ENCODE measurements at places on chromosomes 6 and 20.
A peak's percentile ranks its signal among the peaks of the same experiment; 100 is the strongest.

DNA sequence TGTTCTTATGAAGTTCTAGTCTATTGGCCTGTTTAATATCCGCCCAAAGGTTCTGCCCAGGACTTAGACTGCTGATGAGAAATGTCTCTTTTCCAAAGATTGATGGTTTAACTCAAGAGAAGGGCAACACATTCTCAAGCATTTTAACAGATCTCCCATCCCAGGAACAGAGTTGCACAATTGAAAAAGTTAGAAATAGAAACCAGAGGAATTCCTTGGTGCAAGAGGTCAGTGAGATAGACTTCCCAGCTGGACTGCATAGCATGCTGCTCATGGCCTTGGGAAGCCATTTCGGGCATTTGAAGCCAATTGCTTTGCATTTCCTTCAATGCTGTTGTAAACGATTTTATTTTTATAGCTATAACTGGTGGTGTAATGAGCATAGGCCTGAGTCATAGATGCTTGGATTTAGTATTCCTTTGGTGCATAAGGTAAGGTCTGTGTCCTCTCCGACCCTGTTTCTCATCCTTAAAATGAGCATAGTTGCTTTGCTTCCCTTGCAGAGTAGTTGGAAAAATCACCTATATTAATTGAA is 292.2 kb upstream of the JAG1 start:
- no peak for DNase-seq

GRCh38 chr6:160926281-160927276 is 65.0 kb upstream of the MAP3K4 start:
- DNase-seq = no peak

GRCh38 chr20:15065794-15066193 is 728.4 kb upstream of the FLRT3 start:
- no peak for DNase-seq

- DNase-seq = no peak
Observed at GRCh38 chr6:54193560-54193959, 82.3 kb downstream of the MLIP start.

DNA sequence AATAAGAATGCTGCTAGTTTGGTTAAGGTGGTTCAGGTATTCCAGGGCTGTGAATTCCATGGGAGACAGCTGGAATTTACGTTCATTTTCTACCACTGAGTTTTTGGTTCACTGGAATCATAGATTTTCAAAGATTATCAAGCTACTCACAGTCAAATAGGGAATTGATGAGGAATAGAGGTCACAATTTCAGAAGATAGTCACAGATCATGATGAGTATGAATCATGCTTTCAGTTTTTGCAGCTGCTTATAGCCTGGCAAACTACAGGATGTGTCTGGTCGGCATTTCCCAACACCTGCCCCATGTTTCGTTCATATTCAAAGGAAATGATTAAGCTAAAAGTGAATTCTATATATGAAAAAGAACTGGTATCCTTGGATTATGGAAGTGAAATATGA is 58.7 kb downstream of the BCKDHB start:
- DNase-seq = no peak

- DNase-seq = no peak
Observed at GRCh38 chr6:31465718-31466117, 32.2 kb upstream of the MICB start.

GRCh38 chr6:130152908-130153510 is 69.7 kb downstream of the SAMD3 start:
- no peak for DNase-seq

GRCh38 chr6:4840169-4840568 is 64.0 kb downstream of the CDYL start:
- DNase-seq = no peak

GRCh38 chr6:26053992-26054780 is 33.0 kb upstream of the HFE start:
- DNase-seq = peak; percentile 16

GRCh38 chr6:119856136-119856535 is 506.6 kb upstream of the MAN1A1 start:
- DNase-seq = no peak

GRCh38 chr6:170254315-170255213 is 36.3 kb downstream of the DLL1 start:
- DNase-seq = no peak

GRCh38 chr6:134347885-134348805 is 30.2 kb upstream of the SGK1 start:
- no peak for DNase-seq

DNA sequence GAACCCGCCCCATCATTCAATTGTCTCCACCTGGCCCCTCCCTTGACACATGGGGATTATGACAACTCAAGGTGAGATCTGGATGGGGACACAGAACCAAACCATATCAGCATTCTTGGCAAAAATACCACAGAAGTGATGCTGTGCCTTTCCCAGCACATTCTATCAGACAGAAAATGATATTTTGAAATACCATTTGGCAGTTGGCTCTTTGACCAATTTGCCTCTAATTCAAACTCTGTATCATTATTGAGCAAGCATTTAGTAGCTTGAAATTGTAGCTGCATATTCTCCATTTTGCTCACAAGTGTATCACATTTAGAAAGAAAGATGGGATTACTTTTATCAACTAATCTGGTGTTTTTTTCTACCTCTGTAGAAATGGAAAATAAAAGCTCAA is 64.0 kb downstream of the PLCB1 start:
- DNase-seq = no peak

DNA sequence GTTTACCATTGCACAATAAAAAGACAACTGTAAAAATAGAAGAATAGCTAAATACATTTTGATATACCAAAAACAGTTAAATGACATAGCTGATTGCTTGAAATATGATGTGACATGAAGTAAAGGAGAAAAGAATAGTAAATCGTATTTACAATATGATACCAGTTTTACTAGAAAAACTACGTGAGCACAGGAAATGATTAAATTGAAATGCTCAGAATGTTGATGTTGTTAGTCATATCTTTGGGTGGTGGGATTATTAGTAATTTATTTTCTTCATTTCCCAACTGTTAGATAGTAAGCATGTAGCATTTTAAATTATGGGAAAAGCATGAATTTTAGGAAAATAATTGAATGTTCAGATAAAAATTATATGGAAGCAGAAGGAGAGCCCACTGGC is 268.3 kb upstream of the TAB2 start:
- no peak for DNase-seq

- no peak for DNase-seq
Observed at GRCh38 chr6:150478656-150479545, 110.1 kb downstream of the IYD start.

GRCh38 chr6:97864826-97865225 is 581.8 kb upstream of the MMS22L start:
- no peak for DNase-seq

DNA sequence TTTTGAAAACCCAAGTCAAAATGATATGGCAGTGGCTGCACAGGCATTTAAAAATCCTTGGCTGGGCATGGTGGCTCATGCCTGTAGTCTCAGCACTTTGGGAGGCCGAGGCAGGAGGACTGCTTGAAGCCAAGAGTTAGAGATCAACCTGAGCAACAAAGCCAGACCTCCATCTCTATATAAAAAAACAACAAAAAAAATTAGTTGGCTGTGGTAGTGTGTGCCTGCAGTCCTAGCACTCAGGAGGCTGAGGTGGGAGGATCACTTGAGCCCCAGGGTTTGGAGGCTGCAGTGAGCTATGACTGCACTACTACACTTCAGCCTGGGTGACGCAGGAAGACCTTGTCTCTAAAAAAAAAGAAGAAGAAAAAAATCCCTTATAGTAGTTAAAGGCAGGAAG is 142.9 kb downstream of the MYB start:
- DNase-seq = no peak

DNA sequence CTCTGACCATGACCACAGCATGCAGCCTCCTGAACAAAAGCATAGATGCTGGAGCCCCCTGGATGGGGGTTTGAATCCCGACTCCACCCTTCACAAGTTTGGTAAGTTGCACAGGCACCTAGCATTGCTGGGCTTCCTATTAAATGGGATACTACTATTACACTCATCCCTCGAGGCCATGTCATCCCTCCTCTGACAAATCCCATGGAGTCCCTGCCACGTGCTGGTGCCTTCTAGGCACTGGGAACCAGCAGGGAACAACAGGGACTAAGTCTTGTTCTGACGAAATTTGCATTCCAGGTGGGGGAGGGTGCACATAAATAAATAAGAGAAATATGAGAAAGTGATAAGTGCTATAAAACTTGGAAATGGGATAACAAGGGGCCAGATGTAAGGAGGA is 15.3 kb upstream of the SIRPA start:
- no peak for DNase-seq

GRCh38 chr20:1418350-1418749 is 25.5 kb upstream of the FKBP1A start:
- DNase-seq = no peak

- DNase-seq = no peak
Observed at GRCh38 chr6:41074692-41075436, 2.1 kb downstream of the NFYA start.

DNA sequence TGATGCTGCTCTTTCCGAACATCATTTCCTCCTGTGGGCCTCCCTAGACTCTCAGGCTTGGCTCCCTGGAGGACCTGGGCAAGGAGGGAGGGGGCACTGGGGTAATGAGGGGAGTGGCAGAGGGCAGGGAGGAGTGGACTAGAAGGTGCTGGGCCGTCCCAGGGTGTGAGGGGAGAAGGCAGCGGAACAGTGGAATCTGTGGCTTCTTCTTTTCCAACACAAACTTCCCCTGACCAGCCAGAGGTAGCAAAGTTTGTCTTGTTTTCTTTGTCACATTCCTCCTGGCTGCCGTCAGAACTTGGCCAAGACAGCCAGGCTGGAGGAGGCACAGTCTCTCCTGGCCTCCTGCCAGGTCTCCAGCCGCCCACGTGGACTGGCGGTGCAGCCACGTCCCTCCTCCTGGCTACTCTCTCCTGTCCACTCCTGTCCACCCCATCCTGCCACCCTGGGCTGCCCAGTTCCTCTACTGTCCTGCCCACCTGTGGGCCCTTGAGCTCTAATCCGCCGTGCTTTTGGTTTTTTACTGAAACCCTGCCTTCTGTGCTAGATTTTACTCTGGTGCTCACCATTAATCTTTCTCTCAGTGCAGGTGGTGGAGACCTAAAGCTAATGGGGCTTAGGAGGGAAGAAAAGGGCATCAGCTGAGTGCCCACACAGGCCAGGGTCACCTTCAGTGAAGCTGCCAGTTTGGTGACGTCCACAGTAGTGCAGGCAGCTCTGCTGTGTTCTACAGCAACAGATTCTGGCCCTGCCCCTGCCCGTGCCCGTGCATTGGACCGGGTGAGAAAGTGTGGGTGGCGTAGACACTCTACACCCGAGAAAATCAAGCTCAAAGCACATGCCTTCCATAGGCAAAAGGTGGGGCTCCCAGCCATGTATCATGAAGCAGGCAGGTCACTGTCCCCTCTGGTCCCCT is 2.8 kb upstream of the CDSN start:
- no peak for DNase-seq

DNA sequence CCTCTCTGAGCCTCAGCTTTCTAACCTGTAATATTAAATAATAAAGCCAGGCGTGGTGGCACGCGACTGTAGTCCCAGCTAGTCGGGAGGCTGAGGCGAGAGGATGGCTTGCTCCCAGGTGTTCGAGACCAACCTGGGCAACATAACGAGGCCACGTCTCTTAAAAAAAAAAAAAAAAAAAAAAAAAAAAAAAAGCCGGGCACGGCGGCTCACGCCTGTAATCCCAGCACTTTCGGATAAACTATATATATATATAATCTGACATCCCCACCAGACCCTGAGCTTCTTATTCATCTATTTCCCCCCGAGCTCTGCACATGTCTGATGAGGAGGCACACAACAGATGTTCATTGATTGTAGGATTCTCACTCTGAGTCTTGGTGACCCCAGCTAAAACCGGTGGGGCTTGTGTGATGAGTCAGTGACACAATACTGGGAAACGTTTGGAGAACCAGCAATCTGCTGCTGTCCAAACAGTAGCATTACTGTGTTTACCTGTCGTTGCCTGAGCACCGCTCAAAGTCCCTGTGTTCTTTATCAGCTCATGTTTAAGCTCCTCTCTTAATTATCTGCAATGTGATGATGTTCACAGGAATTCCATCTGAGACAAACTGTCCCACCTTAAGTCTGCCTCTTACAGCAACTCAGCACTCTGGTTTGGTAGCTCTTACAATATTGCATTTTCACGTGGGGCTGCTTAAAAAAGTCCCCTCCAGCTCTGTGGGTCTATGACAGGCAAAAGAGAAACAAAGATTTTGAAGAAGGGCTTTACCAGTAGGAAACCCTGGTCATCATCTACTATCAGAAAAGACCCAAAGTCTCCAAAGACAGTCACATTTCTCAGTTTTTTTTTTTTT is 1.0 kb upstream of the SPATA2 start:
- peak; percentile 65 for DNase-seq

- DNase-seq = no peak
Observed at GRCh38 chr6:16824845-16825685, 63.8 kb upstream of the ATXN1 start.

DNA sequence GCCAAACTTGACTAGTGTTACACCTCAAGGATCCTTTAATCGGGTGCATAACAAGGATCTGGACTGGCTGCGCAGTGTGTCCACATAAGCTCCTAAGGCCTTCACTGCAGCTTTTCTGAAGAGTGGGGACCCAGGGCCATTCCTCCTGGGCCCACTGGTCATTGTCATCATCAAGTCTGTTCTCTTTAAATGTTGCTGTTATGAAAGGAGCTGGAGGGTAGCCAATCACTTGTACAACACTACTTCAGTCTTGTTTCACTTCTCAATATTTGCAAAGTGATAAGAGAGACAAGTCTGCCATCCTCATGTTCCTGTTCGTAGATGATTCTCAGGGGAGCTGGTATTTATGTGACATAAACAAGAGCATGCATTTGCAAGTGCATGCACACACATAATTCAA is 149.8 kb downstream of the SYNDIG1 start:
- no peak for DNase-seq

GRCh38 chr6:17877196-17877894 is 110.1 kb downstream of the KIF13A start:
- DNase-seq = no peak

GRCh38 chr20:32685541-32686529 is 12.1 kb upstream of the C20orf203 start:
- DNase-seq = no peak

DNA sequence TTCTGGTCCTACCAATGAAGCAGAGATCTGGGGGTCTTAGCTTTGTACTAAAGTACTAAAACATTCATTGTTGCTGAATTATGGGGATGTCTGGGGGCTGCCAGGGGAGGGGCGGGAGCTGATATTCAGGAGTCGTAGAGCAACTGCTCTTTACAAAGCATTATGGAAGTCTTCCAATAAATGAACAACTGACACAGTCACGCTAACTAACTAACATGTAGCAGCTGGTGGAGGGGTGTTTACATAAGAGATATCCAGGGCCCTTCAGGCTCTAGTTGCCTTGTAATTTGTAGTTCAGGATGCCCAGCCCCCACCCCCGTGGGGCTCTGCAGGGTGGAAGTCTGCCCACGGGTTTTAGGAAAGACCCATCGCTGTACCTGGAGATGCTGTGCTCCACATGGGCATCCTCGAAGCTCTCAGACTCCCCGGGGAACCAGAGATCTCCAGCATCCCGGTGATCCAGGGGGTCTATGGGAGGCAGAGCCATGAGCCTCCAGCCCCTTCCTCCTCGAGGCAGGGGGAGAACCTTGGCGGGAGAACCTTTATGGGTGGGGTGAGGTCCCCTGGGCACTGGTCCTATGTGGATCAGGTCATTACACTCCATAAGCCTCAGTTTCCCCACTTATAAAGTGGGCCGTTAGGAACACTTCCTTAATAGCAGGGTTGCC is 3.4 kb downstream of the TREM2 start:
- peak; percentile 87 for DNase-seq

GRCh38 chr6:150689900-150690590 is 90.4 kb downstream of the PLEKHG1 start:
- no peak for DNase-seq

Measured in NCI-H1092 treated with DMSO at 0.1 percent for 48 hours (cell line).